ENCODE measurements at places on chromosomes 5 and 9.

DNA sequence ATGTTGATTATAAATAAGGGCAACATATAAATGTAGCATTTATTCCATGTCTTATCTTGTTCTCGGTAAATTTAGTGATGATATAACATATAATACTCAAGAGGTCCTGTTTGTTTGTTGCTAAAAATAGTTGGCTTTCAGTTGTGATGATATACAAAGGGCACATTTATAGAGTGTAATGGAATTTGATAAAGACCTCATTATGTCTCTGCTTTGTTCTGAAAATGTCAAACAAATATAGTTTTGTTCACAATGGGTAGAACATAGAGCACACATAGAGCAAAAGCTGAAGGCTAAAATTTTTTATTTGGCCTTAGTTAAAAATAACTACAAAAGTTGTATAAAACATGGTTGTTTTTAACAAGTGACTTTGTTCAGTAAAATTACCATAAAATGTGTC lies 477.1 kb upstream of the SMC2 start:
- DNase-seq: no peak

DNA sequence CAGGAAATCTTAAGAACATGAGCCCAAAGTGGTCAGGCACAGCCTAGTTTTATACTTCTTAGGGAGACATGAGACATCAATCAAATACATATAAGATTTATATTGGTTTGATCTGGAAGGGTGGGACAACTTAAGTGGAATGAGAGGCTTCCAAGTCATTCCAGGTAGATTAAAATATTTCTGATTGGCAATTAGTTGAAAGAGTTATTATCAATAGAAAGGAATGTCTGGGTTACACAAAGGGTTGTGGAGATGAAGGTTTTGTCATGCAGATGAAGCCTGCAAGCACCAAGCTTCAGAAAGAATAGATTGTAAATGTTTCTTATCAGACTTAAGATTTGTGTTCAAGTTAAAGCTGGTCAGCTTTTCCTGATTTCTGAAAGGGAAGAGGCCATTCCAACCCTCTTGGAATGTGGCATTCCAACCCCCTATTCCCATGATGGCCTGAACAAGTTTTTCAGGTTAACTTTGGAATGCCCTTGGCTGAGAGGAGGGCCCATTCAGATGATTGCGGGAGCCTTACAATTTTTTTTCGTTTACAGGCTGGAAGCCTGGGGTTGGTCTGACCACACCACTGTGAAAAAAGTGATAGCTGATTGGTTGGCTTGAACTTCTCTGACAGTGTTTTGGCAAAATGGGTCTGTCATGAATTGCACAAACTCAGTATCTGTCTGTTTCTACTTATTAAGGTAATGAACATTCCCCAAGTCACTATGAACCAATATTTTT lies 245.6 kb upstream of the RAI14 start:
- no peak for DNase-seq

- peak; percentile 0 for DNase-seq
Measured at GRCh38 chr9:137311171-137311985, 9.3 kb upstream of the NRARP start.

- DNase-seq: no peak
Measured at GRCh38 chr5:148839960-148840359, 13.5 kb downstream of the ADRB2 start.

- no peak for DNase-seq
Measured at GRCh38 chr5:153159616-153160015, 330.9 kb upstream of the GRIA1 start.

- peak; percentile 75 for DNase-seq
Measured at GRCh38 chr9:6049798-6050197, 34.4 kb upstream of the RANBP6 start.

GRCh38 chr5:16497546-16497945 lies 31.9 kb upstream of the ZNF622 start:
- DNase-seq: no peak

DNA sequence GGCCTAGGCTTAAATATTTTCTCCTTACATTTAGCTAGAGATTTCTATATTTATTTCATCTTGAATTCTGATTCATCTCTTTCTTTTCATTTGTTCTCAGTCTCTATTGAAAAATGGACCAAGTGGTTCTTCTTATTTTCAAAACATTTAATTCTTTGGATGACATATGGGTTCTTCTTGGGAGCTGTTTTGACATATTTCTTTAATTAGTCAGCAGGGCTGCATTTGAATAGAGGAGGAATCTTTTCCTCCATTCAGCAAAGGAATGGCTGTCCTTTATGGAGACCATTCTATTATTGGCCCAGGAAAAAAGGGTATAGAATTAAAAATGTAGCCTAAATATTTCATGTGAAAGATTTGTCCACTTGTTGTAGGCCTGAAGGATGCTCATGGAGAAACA lies 109.9 kb downstream of the RPS23 start:
- no peak for DNase-seq

All from hematopoietic multipotent progenitor cell treated with erythropoietin and hydrocortisone succinate and interleukin-3 and kit ligand, for 4 days (in vitro differentiated cells).